ENCODE measurements at places on chromosomes 4 and X. TPM values are rescaled to one million over a fixed set of nuclear protein-coding genes. Genes with fewer than 3 reads are reported as not detected.

Gene IL9R
- not detected for total RNA-seq

Gene CT45A1
- total RNA-seq = not detected

Gene AREG
- total RNA-seq = 0.97 TPM

Gene MAGEB6
- total RNA-seq = not detected

Gene ABLIM2
- not detected for total RNA-seq

Gene RAB9B
- 0.89 TPM for total RNA-seq

Gene ZC4H2
- 3.2 TPM for total RNA-seq

Gene CPLX1
- not detected for total RNA-seq

Gene CFAP99
- total RNA-seq = not detected

Gene BANK1
- total RNA-seq = not detected

- no peak for DNase-seq
Observed at GRCh38 chrX:18927558-18927957, 56.4 kb downstream of the PHKA2 start.

DNA sequence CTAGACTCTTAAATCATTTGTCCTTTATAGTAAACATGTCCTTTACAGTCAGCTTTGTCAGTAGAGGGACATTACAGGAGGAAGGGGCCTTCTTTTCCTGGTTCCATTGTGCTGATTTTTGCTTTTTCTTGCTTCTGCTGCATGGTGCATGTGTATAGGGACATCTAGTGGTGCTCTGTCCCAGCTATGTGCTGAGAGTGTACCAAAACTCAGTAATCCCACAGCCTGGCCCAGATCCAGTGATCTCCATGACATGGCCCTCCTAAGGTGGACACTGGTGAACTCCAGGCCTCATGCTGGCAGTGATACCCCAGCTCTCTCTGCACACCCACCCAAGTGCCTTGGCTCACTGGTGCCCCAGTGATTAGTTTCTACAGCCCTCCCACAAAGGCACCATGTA lies 45.2 kb downstream of the MAGEB17 start:
- DNase-seq = peak; percentile 43

GRCh38 chr4:1382776-1383727 lies 23.2 kb downstream of the NKX1-1 start:
- DNase-seq = no peak

GRCh38 chr4:109451544-109452273 lies 18.1 kb downstream of the SEC24B start:
- DNase-seq = no peak

GRCh38 chr4:185552254-185552653 lies 16.9 kb upstream of the PDLIM3 start:
- DNase-seq = no peak

- peak; percentile 4 for DNase-seq
Observed at GRCh38 chrX:81414630-81415029, 212.7 kb downstream of the SH3BGRL start.

DNA sequence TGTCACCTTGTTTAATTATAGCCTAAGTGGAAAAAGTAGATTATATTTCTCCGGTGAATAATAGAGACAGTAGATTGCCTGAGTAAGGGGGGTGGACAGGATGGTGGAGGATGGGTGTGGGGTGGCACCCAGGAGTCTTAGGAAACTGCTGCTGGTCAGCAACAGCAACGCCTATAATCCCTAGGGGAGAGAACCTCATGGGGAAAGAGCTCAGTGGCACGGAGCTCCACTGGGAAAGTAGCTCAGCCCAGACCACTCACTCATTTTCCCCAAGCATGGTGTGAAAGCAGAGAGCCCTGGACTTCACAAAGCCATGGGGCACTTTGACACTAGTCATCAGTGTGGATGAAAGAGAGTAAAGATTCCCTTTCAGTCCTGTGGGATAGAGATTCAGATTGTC lies 31.1 kb downstream of the METTL14 start:
- DNase-seq = no peak

DNA sequence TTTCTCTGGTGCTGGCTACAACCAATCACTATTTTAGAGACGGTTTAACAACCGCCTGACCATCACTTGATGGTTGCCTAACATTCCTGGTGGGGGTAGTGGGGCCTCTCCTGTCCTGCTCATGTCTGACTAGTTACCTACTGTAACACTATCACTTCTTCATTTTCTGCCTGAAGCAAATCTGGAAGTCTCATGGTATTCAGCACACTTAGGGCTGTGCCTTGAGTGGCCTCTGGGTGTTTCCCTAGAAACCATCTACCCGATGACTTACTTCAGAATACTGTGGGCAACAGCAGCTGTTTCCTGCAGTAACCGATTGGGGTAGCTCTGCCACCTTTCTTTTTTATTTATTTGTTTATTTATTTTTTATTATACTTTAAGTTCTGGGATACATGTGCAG lies 880.1 kb upstream of the INTU start:
- DNase-seq = no peak

DNA sequence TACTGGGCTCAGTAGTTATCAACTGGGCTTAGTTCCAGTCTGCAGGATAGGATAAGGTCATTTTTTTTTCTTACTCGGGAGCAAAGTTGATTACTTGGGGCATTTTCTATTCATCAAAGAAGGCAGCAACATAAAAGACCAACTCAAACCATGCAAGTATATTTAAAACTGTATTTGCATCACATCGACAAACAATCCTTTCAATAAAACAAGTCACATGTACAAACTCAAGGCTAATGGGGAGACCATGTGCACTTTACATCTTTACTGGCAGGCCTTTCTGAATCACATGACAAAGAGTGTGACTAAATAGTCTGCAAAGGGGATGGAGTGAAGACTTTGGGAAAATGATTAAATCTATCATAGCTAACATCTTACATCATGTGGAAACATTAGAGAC lies 610.4 kb upstream of the BOD1L1 start:
- DNase-seq = no peak

DNA sequence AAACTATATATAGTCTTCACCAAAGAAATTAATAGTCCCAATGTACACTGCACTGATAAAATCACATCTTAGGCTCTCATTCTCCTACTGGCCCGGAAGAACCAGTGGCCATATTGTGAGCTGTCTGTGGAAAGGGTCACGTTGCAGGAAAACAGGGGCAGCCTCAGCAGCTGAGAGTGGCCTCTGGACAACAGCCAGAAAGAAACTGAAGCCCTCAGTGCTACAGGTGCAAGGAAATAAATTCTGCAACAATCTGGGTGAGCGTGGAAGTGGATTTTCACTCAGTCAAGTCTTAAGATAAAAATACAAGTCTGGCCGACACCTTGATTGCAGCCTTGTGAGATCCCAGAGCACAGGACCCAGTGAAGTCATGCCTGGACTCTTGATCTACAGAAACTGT lies 3.2 kb upstream of the SLC25A14 start:
- no peak for DNase-seq

DNA sequence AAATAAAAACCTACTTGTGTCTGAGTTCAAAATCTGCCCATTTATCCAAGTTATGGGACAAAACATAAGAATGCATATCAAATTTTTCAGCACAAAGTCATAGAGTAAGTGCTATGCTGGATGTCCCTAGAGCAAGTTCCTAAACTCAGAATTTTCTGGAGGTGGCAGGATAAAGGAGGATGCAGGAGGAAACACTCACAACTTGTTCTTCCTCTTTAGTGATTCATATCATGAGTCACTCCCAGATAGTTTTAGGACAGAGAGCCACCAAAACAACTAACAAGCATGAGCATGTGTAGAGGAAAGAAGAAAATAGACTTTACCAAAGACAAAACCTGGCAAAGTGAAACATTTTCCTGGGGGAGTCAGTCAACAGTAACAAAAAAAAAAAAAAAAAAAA lies 302.7 kb downstream of the KCTD8 start:
- DNase-seq = no peak

- no peak for DNase-seq
Observed at GRCh38 chr4:120544838-120545237, 377.7 kb downstream of the PRDM5 start.

DNA sequence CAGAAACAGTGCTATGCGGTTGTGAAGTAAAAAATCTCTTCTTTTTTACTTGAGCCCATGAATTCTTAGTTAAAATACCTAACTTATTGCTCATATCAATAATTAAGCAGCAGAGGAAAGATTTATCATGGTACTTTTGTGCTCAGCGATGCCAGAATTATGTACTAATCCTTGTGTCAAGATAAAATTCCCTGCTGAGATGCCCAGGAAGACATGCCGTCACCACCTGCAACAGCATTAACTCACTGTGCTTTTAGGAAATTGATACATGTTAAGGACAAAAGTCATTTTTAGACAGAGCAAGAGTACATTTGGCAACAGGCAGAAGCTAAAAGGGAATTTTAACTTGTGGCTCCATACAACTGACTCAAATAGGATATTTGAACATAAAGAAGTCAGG lies 138.9 kb downstream of the NPNT start:
- peak; percentile 56 for DNase-seq

DNA sequence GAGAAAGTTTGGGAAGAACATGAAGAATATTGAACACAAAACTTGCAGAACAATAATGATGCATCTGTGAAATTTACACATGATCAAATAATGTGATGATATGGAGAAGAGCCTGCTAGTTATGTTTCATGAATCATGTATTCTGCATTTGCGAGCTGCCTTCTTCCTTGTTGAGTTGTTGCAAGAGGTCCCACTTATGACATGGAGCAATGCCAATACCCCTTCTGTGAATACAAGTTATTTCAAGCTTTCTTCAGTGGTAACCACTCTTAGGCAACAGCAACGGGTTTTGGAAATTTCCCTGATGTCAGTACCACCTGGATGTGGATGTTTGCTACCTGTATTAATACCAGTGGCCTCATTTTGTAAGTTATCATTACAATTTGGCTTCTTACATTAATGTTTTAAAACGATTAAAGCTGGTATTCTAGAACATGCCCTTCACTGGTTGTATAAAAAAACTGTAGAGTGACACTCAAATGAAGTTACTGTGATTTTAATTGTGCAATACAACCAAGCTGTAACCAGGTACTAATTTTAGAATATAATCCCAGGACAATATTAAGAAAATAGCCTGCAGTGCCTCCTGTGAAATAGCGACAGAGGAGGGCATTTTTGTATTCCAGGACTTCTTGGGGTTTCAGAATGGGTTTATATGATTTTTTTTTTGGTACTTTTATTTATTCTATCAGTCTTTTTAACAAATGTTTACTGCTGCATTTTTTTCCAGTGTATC lies 25.3 kb downstream of the IQCM start:
- no peak for DNase-seq

- DNase-seq = no peak
Observed at GRCh38 chr4:106304632-106305031, 11.4 kb downstream of the TBCK start.

DNA sequence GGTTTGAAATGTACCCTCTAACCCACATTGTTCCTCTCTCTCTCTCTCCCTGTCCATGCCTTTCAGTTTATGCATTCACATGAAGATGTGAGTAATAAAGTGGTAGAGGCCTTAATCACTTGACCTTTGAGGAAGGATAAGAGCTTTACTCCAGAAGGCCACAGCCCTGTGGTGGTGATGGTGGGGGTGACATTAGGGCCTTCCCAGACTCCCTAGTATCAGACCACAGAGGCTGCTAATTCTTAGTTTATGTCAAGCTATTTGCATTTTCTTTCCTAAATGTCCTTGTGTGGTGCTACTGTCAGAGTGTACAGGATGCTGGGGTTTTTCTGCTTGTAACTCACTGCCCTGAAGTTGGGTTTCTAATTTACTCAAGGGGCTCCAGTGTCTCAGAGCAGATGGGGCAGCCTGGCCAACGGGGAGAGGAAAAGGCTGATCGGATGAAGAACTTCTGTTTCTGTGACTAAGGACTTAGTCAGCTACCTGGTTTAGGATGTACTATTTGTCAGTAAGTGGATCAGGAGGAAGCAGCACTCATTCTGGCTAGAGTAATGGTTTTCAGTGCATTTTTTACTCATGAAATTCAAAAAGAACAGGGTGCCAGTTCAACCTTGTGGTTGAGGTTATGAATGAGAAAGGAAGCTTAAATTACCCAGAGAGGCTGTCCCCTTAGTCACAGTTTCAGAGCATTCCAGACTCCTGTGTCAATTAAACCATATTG lies 509.6 kb upstream of the DIPK2B start:
- peak; percentile 90 for DNase-seq

DNA sequence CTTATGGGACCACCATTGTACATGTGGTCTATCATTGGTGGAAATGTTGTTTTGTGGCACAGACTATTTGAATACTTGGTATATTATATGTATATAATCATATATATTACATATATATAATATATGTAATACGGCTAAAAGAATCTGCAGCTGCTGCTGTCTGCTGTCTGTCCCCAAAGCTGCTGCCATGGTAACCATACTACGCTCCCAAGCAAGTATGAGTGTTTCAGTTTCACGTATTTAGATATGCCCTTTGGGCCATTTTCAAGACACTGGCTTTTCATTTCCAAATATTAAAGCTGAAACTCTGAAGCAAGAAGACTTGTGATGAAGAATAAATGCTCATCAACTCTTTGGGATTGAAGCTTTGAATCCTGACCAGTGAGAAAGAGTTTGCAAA lies 42.0 kb upstream of the ARSJ start:
- no peak for DNase-seq

GRCh38 chrX:13389501-13389900 lies 69.6 kb upstream of the ATXN3L start:
- no peak for DNase-seq

- no peak for DNase-seq
Observed at GRCh38 chrX:42089031-42089430, 165.7 kb upstream of the CASK start.

DNA sequence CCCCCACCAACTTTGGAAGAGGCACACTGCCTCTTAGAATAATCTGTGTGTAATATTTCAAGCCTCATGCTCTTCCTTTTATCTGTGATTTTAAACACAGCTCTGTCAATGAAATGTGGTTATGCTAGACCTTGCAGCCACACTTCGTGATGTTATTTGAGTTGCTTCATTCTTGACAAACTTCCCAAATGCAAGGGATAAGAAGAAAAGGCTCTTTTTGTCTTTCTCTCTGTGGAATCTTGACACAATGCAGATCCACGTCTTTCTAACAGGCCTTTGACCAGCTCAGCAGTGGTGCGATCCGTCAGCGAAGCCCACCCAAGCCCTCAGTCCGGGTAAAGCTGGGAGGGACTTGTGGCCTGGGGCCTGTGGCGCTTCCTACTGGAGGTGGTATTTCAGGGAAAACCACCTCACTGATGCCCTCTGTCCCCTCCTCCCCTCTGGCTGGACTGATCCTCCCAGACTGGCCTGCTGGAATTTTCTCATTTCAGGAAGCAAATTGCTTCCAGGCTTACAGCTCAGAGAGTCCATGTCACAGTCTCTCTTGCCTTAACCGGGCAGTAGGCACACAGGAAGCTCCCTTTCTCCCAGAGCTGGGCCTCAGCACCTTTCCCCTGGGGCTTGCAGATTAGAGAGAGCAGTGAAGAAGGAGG lies 19.5 kb upstream of the CCKAR start:
- DNase-seq = peak; percentile 42

DNA sequence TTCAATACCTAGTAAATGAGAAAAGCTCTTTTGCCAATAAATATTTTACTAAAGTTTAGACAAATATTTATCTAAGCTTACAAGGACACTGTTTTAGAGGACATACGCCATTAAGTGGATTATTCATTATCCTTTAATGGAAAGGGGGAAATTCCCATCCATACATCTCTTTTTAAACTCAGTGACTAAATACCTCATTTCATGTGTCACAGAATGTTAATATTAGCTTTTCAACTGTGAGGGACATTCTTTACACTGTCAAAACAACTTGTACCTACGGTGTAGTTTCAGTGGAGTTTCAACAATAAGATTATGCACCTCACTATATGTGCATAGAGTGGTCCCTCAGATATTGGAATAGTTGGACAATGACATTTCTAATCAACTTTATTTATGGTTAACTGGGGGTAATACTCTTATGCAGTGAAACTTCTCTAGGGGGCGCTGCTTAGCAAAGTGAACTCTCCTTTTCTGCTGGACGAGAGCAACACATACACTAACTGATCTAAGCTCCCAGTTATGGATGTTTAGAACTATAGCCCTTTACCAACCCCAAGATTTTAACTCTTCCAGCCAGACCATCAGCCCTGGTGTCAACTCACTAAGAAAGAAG lies 9.7 kb downstream of the HS6ST2 start:
- peak; percentile 2 for DNase-seq

Measured in GM23248 (cell line).